ENCODE measurements at places on chromosomes 11 and 22.
A peak's percentile ranks its signal among the peaks of the same experiment; 100 is the strongest.

- DNase-seq, result no peak
Measured at GRCh38 chr11:111454561-111455192, 57.5 kb downstream of the BTG4 start.

GRCh38 chr11:67082071-67082791 lies 25.6 kb downstream of the RHOD start:
- peak; percentile 9 for DNase-seq

DNA sequence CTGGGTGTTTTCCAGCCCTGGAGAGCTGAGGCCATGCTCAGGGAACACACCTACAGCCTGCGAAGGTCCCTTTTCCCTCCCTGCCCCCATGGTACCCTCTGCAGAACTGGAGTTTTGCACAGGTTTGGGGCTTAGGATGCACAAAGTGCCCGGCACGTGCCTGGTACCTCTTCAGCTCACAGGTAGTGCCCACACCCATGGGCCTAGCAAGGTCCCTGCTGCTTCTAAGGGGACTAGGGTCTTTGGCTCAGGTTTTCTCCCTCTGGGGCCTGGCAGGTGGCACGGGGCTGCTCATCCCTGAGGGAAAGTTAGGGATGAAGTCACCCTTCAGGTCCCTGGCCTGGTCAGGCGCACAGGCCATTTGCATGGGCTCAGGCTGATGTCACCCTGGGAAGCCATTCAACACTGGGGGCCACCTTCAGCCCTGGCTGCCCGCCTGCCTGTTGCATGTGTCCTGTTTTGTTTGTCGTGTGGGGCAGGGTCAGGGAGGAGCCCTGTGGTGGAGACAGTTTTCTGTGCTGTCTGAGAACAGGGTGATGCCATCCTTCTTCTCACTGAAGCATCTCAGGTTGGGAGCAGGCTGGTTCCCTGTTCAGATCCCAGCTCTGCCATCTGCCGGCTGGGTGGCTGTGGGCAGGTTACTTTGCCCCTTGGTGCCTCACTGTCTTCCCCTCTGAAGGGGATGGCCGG lies 68.3 kb upstream of the CRYBB3 start:
- DNase-seq, result no peak

DNA sequence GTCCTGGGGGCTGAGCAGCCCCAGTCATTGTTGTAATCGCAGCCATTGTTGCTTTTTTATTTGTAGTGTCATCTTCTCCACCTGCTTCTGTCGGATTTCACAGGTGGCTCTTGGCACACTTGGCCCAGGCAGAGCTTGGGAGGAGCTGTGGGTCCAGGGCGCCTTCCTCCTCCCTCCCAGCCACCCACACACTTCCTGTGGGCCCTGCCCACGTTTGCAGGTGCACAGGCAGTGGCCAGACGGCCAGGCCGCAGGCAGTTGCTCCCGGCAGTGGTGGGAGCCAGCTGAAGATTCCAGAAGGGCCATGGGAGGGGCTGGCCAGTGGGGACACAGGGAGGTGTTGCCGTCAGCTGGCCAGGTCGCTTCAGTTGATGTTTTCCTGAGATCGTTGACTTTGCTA lies 1191.9 kb downstream of the BRD1 start:
- no peak for DNase-seq

GRCh38 chr11:1391165-1392075 lies 1.7 kb downstream of the BRSK2 start:
- DNase-seq, result no peak

DNA sequence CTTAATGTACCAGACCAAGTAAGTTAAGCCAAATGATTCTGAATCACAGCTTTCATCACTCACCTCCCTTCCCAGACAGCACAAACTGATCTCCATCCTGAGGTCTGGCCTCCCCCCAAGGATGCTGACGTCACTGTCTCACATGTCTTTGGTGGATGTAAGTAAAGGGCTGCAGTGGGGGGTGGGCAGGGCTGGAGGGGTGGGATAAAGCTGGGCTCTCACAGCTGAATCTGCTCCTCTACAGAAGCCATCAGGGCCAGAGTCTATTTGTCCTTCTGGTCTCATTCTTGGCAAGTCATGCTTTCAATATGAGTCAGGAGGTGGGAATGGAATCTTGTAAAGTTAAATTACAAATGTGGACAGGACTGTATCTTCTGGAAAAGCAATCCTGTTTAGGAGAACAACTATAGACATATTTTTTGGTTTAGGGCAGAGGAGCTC lies 32.7 kb downstream of the P4HA3 start:
- no peak for DNase-seq

- DNase-seq, result no peak
Measured at GRCh38 chr11:36333897-36334296, 37.8 kb downstream of the PRR5L start.

DNA sequence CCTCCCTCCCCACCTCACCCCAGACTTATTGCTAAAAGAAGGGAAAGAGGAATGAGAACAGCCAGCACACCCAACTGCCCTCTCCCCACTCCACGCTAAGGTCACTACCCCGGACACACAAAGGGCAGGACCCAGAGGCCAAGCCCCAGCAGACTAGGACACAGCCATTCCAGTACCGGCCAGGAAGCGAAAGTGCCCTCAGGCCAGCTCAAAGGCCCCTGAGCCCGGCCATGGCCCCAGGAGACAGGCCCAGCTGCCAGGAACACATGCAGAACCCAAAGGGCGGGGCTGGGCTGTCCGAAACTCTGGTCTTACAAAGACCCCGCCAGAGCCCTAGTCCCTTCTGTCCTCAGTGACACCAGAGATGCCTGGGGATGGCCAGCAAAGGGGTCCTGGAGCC lies 5.5 kb downstream of the RCOR2 start:
- no peak for DNase-seq

DNA sequence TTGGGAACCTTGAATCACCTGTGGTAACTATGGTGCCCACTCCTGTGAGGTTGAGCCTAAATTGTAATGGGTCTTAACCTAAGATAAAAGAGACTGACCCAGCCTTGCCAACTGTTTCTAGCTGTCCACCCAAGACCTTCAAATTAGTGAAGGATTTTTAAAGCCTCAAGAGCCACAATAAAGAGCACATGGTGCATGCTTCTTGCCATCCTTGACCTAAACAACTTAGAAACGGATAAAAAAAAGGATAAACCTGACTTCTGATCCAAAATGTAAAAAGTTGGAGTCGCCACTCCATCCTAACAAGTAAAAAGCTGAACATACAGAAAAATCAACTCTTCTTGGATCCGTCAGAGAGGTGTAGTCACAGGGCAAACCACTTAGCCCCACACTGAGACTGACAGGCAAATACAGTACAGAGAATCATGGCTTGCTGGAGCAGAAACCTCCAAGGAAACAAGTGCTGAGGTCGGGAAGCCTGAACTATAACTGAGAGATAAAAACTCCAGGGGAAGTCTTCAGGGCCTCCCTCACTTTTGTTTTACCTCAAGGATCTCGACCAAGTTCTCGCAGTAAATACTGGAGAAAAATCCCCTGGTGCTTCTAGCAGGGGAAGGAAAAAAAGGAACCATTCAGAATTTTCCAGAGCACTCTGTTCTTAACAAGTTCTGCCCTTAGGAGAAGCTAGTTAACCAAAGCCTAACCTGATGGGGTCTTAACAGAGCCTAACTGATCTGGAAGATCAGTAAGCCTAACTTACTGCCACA lies 16.3 kb downstream of the ENTHD1 start:
- DNase-seq, result no peak

- no peak for DNase-seq
Measured at GRCh38 chr11:22884217-22884616, 23.9 kb upstream of the CCDC179 start.

- no peak for DNase-seq
Measured at GRCh38 chr11:6671991-6672390, 11.1 kb downstream of the MRPL17 start.

- no peak for DNase-seq
Measured at GRCh38 chr22:32482708-32483107, 8.1 kb downstream of the FBXO7 start.

DNA sequence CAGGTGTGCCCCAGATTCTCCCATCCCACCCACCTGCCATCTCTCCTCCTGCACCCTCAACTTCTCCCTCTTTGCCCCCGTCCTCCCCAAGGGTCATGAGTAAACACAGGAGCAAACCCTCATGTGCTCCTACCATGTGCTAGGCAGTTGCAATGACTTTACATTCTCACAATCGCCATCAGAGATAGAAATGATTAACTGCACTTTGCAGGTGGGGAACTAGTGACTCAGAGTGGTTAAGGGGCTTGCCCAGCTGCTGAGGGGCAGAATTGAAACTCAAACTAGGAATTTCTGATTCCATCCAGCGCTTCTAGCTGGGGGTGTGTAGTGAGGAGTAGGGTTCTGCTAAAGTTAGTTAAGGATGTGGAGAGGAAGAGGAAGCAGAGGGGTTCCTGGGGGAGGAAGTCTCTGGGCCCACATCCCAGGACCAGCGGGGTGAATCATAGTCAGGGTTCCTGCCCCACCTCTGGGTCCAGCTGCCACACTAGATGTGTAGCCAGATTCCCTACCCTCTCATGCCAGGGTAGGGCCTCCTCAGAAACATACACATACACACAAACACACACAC lies 16.0 kb upstream of the PRG2 start:
- DNase-seq, result peak; percentile 34

- DNase-seq, result no peak
Measured at GRCh38 chr22:49951986-49952896, 8.3 kb upstream of the PIM3 start.

DNA sequence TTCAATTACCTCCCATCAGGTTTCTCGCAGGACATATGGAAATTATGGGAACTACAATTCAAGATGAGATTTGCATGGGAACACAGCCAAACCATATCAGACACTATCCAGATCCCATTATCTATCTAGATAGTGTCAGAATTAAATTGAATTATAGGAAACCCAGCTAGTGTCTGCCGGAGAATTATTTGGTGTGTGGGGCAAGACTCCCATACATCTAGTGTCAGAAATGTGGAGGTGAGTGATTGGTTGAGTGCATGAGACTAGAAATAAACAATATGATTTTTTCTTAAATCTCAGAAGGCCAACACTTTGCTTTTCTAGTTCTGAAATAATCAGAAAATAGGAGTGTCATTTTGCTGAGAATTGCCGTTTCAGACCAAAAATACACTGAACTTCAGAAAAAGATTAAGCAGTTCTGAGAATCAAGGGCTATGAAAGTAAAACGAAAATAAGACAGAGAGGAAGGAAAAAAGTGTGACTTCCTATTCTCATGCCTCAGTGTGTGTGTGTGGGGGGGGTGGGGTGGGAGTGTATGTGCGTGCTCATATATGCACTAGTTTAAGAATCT lies 21.3 kb downstream of the CASP12 start:
- no peak for DNase-seq

DNA sequence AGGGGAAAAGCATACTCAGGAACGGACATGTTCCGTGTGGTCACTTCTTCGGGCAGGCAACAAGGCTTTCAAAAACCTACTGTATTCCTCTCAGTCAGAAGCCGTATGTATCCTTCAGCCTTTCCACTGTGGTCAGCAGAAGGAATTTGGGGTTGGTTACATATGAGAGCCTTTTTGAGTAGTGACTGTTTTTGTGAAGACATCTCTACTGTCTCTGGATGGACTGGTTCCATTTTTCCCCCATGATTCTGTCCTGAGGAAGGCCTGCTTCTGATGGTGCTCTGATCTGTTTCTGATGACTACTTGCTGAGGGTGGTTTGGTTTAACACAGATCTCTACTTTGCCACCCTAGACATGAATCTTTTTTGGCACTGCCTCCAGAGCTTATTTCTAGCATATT lies 63.7 kb upstream of the HORMAD2 start:
- DNase-seq, result no peak

- no peak for DNase-seq
Measured at GRCh38 chr11:92941676-92942571, 27.5 kb upstream of the MTNR1B start.

- no peak for DNase-seq
Measured at GRCh38 chr11:102551169-102551781, 20.7 kb upstream of the MMP7 start.

DNA sequence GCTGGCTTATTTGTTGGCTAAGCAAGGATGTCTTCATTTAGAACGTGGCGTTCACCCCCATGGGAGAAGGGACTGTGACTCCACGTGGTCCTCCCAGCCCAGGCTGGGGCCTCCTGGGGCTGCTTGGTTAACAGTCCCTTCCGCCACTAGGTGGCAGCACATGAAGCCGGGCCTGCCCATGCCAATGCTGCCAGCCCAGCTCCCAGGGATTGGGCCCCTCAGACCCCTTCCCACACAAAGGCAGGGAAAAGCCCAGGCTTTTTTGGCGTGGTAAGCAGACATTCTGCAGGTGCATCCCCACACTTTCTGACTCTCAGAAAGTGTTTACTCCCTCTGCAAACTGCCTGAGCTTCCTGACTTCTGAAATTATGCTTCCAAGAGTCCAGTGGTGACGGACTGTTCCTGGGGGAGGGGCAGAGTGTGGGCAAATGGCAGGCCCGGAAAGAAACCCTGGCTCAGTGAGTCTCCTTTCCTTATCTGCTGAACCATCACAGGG lies 3.1 kb downstream of the CBX6 start:
- DNase-seq, result peak; percentile 82

- no peak for DNase-seq
Measured at GRCh38 chr11:70729949-70730348, 331.6 kb downstream of the CTTN start.

- no peak for DNase-seq
Measured at GRCh38 chr11:127412722-127413380, 412.3 kb upstream of the KIRREL3 start.

- DNase-seq, result no peak
Measured at GRCh38 chr22:46082633-46083032, 67.7 kb upstream of the PPARA start.

GRCh38 chr11:67029146-67029545 lies 6.2 kb downstream of the SYT12 start:
- no peak for DNase-seq

- DNase-seq, result no peak
Measured at GRCh38 chr22:18077087-18077638, 627 bp upstream of the PEX26 start.

DNA sequence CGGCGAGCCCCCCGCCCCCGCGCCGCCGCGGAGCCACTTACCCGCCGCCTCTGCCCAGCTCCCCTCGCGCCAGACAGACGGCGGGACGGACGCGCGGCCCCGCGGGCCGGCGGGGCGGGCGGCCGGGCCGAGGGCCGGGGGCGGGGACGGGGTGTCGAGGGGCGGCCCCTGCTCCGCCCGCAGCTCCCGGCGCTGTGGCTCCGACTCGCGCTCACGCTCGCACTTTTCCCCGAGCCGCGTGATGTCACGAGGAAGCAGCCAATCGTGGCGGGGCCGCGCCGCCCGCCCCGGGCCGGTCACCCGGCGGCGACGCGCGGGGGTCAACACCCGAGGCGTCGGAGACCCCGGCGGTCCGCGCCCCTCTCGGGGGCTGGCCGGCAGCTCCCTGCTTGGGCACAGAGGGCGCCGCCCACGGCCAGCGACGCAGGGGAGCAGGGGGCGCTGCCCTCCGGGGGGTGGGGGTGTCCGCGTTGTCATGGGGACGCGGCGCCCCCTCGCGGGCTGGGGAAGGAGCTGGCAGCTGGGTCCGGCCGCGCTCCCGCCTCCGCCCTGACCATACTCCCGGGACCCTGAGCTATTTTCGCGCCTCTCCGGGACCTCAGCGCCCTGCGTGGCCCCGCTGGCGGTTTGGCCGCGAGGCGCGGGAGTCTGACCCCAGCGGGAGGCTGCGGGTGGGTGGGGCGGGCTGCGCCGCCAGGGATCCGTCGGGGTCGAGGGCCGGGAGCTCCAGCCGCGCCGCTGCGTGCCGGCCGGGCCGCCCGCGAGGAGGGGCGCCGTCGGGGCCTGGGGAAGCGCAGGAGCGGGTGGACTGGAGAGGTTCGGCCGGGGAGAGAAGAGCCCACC lies at the start of gene CHRM4:
TSS of gene CHRM4 (minus strand) at position 199 of the 843 bp plus-strand sequence. CDS start 5,219 bp downstream, outside the sequence.
- DNase-seq, result no peak

GRCh38 chr11:27281740-27282590 lies 81.0 kb downstream of the CCDC34 start:
- no peak for DNase-seq

- DNase-seq, result no peak
Measured at GRCh38 chr11:66857234-66857926, 516 bp downstream of the LRFN4 start.
